ENCODE measurements at places on chromosomes 4 and X.

DNA sequence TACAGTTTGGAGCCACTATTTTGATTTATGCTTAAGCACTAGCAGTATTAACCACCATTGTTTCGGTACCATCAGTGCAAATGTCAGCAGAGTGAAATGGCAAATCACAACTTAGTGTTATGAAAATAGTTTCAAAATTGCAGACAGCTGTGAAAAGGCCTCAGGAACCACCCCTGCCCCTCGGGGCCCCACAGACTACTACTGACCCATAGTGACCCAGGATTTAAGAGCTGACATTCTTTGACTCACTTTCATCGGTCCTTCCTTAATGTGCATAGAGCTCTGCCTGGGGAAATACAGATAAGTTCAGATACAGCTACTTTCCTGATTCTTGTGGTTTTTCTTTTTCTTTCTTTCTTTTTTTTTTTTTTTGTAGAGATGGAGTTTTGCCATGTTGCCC, 3.3 kb upstream of the BBS7 start:
- DNase-seq, result no peak

- DNase-seq, result no peak
Measured at GRCh38 chr4:120055795-120056194, 10.9 kb downstream of the MAD2L1 start.

- no peak for DNase-seq
Measured at GRCh38 chr4:165152527-165152926, 39.9 kb upstream of the TMEM192 start.

GRCh38 chrX:19592952-19593351, 77.6 kb upstream of the MAP3K15 start:
- DNase-seq, result no peak

DNA sequence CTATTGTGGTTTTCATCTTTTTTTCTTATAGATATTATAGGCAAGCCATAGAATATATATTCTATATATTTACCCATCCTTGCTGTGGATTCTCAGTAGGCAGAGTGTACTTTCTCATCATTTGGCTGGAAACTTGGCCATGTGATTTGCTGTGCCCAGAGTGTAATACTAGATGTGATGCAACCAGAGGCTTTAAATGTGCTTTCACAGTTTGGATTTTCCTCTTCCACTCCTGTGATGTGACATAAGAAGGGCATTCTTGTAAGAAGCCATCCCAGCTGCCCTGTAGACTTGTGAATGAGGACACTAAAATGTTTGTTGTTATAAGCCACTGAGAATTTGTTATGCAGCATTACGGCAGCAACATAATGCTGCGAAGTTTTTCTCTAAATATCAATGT, 10.4 kb upstream of the HPGDS start:
- DNase-seq, result no peak

GRCh38 chr4:138666366-138666765, 349.2 kb upstream of the NOCT start:
- no peak for DNase-seq

DNA sequence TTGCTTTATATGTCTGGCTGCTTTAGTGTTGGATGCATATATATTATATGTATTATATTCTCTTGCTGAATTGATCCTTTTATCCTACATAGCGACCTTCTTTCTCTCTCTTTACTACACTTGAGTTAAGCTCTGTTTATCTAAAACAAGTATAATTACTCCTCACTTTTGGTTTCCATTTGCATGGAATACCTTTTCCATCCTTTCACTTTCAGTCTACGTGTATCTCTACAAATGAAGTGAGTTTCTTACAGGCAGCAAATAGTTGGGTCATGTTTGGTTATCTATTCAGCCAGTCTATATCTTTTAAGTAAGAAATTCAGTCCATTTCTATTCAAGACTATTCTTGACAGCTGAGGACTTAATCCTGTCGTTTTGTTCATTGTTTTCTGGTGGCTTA, 167.5 kb upstream of the USP38 start:
- no peak for DNase-seq

DNA sequence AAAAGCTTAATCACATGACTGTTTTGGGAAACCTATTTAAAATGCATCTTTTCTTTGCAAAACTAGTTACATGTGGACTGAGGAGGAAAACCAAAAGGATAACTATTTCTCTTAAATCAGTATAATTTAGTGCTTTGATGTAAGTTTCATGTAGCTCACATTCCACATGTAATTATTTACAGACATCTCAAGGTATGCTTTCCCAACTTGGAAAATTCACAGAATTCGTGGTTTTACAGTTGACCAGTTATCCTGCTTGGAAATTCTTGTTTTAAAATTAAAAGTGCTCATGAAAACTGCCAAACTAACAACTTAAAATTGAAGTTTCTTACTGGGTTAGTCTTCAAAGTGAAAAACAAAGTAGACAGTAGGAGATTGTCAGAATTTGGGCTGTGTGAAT, 52.4 kb downstream of the EDNRA start:
- no peak for DNase-seq

DNA sequence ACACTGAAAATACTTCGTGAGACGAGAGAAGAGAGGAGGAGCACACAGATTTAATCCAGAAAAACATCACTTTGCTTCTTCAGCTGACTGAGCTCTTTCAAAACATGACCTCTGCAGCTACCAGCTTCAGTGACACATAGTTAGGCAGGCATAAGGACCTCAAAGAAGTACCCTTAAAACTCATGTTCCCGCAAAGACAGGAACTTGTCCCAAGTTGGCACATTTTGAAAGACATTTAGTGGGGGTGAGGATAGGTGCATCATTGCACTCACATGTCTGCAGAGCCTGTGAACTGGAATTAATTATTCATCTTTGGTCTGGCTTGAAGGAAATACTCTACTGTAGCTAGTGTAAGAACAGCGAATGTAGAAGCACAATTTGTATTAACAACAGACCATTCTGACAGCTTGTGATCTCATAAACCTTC, 221.8 kb downstream of the MGST2 start:
- no peak for DNase-seq

DNA sequence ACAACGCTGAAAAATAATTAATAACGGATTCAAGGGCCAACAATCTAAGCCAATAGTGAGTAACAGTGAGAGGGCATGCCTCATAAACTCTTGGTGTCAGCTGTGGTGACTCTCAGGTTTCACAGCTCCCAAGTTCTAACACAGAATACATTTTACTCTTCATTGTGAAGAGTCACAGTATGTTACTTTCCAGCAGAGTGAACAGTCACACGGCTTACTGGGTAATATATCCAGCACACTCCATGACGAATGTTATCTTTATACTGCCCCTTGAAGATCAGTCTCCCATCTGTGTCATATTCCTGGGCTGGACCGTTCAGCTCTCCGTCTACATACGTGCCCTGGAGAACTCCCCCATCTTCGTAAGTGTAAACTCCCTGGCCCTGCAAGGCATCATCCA, 23.1 kb downstream of the SETD7 start:
- DNase-seq, result no peak

GRCh38 chr4:143390764-143391163, 54.1 kb downstream of the GAB1 start:
- DNase-seq, result no peak

DNA sequence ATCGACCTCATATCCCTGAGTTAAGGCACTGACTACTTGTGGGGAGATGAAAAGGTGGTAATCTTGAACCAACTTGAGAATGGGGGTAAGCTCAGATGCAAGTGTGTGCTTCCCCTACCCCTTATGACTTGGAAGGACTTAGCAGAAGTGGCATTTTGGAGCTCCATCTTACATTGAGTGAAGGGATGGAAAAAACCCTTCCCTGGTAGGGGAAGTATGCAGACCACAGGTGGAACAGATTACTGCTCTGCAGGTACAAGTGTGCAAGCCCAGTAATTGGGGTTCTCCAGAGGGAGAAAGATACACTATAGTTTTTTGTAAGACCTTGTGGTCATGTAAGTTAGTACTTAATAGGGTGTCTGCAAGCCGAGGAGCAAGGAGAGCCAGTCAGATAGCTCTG, 12.2 kb upstream of the WDR1 start:
- DNase-seq, result no peak

Measured in NK-92 treated with Interleukin-12 subunit alpha and Interleukin-12 subunit beta, amount 100 ng/mL, for 24 hours (cell line).